ENCODE measurements at places on chromosomes 13 and 19. TPM values are rescaled to one million over a fixed set of nuclear protein-coding genes. Genes with fewer than 3 reads are reported as not detected.
A peak's percentile ranks its signal among the peaks of the same experiment; 100 is the strongest.

- DNase-seq, result no peak
These were observed 72.4 kb downstream of the STK24 start for GRCh38 chr13:98504371-98504963.

DNA sequence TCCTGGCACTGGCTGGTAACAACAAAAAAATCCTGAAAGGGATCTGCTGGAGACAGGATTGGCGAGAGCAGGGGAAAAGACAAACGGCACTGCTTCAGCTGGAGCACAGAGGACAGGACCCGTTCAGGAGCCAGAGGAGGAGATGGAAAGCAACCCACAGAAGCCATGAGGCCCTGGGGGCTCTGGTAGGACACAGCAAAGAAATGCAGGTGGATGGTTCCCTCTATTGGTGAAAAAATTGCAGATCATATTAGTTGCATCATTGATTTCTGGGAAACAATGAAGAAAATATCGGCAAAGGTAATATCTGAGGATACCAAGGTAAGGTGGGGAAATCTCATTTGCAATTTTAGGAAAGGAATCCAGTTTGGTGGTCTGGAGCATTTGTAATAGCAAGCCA lies 25.7 kb upstream of the TPP2 start:
- DNase-seq, result no peak

DNA sequence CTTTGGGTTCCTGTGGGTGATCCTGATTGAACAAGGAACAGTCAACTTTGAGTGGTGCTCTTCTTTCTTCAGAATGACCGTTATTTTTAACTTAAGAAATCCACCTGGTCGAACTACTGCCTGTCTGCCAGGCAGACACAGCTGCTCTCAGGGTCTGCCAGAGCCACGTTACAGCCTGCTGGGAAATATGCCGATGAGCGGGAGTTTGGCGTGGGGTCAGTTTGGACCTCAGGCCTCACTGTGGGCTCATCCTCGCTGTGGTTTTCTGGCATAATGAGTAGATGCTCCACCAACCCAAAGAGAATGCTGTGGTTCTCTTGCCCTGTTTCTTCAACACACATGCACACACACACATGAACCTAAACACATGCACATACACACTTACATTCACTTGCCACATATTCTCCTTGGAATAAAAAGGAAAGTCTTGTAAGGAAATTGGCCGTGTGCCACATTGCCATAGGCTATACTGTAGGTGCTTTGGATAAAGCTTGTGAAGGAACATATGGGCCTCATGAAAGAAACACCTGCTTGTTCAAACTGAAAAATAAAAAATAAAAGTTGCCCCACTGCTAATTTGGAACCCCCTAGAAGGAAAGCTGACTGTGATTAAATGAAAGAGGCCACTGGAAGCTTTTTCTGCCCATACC lies 598.7 kb upstream of the KLF12 start:
- no peak for DNase-seq

DNA sequence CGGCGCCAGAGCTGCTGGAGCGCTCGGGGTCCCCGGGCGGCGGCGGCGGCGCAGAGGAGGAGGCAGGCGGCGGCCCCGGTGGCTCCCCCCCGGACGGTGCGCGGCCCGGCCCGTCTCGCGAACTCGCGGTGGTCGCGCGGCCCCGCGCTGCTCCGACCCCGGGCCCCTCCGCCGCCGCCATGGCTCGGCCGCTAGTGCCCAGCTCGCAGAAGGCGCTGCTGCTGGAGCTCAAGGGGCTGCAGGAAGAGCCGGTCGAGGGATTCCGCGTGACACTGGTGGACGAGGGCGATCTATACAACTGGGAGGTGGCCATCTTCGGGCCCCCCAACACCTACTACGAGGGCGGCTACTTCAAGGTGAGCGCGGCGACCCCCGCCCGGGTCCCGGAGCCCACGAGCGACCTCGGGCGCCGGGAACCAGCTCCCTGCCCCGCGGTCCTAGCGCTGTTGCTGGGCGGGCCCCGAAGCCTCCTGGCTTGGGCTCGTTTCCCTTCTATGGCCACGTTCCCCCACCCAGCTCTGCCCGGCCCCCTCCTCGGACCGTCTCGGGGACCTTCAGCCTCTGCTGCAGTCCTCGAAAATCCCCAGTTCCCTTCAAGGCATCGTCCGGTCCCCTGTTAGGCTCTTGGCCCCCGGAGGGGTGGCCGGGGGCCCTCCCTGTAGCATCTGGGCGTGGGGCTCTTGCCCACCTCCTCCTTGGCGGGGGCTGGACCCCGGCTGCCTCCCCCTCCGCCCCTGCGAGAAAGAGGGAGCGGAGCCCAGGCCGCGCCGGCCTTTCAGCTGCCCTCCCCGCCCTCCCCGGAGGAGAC lies at the start of gene CDC34:
TSS of gene CDC34 (plus strand) at position 8 of the 808 bp plus-strand sequence. CDS start at position 180, 172 bp downstream.
- no peak for DNase-seq

- no peak for DNase-seq
These were observed 835.9 kb downstream of the UQCRFS1 start for GRCh38 chr19:28377077-28377476.

The VN1R2 gene
- total RNA-seq, result not detected

DNA sequence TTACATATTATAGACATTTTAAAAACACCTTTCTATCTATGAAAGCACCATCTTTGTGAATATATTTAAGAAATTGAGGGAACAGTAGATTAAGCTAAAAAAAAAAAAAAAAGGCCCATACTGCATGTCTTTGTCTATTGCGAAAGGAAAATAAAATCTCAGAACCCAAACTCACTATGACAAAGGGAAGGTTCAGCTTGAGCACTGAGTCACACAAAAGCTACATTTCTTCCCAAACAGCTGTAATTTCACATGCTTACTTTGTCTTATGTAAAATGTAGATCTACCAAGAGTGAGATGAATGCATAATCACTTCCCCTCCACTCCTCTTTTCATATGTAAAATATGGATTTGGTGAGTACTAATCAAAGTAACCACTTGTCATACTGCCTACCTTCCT lies 640.1 kb upstream of the KLF12 start:
- peak; percentile 75 for DNase-seq

DNA sequence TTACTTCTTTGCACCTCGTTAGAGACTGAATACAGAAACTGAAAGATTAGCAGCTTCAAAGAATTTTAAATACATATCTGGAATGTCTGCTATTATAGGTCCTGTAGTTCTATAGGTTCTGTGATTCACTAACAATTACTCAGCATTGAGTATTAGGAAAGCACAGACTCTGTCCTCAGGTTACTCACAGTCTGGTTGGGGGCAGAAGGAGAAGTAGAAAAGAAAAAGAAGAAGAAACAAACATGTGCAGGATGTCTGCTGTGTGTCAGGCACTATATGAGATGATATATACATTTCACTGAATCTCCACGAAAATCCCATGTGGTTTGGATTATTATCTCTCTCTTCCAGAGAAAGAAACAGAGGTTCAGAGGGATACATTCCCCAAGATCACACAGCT lies 40.1 kb downstream of the SERTM1 start:
- DNase-seq, result no peak

GRCh38 chr19:35107545-35107944 lies 8.1 kb upstream of the FXYD3 start:
- DNase-seq, result no peak

GRCh38 chr13:113607889-113608635 lies 23.5 kb downstream of the TFDP1 start:
- no peak for DNase-seq

The TPTE2 gene
- not detected for total RNA-seq

DNA sequence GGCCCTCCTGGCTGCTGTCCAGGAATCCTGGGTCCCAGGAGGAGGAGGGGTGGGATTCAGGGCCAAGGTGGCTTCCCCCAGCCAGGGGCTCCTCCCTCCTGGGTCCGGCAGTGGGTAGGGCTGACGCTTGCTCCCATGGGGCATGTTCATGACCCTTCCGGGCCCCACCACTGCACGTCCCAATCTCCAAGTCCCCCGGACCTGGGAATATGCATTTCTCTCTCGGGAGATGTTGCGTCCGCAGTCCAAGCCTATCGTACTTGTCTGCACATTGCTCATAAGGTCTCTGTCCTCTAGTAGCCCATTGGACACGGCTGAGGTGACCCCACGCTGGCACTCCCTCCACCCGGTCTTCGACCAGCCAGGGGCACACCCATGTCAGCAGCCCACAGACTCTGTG lies 192.3 kb downstream of the TEX29 start:
- DNase-seq, result no peak

DNA sequence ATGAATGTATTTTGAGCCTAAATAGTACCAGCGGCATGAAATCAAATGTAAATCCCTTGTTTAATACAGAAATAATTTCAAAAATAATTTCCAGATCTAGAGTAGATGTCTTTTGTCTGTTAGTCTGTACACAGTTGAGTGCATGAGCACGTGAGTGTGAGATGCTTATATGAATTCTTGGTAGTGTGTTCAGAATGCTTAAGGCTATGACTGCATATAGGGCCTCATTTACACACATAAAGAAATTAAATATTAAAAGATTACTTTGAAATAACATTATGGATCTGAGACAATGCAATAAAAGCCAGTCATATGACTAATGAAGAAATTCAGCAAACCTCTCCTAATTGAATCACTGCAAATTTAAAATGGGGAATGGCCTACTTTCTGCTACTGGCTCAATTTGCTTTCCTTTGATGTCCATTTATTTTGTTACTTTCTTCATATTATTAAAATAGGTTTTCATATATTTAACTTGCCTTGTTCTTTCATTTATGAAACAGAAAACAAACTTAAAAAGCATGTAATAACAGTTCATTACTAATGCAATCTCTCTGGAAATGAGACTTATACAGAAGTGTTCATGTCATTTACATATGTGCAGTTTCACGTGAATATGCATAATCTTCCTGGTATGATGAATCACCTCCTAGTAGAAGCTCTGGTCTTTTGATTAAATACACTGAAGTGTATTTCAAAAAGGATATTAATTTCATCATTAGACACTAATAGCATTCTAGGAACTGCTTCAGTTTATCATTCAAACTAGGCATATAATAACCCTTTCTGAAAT lies 4.5 kb downstream of the AMER2 start:
- DNase-seq, result no peak

DNA sequence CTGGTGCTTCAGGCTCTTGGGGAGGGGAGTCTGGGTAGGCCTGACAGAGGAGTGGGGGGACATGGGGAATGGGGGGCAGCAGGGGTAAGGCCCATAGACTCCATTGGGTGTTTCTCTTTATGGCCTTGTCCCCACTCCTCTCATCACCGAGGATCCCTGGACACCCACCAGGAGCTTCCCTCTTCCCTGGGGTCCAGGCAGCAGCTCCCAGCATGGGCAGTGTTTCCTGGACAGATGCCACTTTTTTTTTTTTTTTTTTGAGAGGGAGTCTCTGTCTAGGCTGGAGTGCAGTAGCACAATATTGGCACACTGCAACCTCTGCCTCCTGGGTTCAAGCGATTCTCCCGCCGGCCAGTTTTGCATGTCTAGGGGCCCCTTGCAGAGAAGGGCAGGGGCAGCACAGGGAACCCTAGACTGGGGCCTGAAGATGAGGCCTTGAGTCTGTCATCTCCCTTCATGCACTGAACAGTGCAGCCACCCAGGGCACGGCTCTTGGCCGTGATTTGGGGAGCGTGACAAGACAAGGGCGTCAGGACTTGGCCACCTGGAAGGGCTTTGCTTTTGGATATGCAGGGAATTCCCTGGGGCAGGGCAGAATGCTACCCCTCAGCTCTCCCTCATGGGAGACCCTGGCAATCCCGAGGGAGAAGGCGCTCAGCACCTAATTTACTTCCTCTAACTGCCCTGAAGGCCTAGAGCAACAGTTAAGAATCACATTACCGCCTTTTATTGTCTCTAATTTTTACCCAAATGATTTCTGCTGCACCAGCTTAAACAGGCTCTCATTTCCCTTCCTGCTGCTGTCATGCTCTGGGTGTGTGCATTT lies 213.9 kb upstream of the ZNF536 start:
- DNase-seq, result no peak

DNA sequence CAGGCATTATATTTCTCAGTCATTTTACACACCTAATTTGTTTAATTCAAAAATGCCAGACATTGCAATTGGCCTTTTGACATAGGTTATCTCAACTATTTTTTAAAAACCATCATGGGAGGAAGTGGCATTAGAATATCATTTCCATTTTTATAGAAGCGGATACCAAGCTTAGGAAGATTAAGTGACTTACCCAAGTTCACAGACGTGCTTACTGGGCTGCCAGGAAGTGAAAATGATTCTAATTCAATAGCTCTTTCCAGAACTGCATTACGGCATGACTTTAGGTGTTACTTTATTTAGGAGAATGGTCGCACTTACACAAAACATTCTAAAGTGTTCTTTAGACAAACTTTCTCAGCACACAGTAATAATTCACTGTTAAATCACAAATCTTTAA lies 231.9 kb downstream of the KLF12 start:
- DNase-seq, result no peak

The ZNF112 gene
- total RNA-seq, result 7.0 TPM

- peak; percentile 83 for DNase-seq
These were observed 10.3 kb upstream of the ZBTB32 start for GRCh38 chr19:35693835-35694599.

- DNase-seq, result no peak
These were observed 1597.6 kb upstream of the MIR17HG start for GRCh38 chr13:89749888-89750287.

The ZNF177 gene
- total RNA-seq, result 2.2 TPM

DNA sequence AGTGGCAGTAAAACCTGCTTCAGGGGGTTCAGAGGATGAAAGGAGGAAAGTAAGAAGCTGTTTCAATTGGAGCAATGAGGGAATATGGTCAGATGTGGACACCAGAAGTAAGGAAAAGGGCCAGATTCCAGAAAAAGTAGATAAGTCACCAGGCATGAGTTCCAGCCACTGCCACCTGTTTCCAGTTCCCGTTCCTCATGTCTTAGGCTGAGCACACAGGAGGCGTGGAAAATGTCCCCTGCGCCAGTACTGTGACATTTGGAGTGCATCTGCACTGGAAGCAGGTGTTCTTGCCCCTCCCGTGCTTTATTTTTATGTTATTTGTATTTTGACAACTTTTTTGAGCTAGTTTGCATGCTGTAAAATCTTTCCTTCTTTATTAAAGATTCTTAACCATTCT lies 25.3 kb downstream of the LMO7 start:
- no peak for DNase-seq

GRCh38 chr19:50482271-50482855 lies 5.7 kb upstream of the GARIN5A start:
- no peak for DNase-seq

DNA sequence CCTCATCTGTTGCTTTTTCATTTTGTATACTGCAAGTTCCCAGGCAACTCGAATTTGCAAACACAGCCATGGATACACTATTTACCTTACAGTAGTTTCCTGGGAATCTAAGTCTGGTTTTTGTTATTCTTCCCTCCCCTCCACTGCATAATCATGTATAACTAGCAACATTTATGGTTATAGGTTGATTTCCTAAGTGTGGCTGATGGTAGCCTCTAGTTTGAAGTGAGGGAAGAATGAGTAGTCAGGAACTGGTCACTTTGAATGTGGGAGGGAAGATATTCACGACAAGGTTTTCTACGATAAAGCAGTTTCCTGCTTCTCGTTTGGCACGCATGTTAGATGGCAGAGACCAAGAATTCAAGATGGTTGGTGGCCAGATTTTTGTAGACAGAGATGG lies at the start of gene KCNRG:
TSS of gene KCNRG (plus strand) at position 187 of the 400 bp plus-strand sequence. CDS start at position 237, 50 bp downstream.
- DNase-seq, result no peak

- DNase-seq, result no peak
These were observed 94.5 kb upstream of the GPR12 start for GRCh38 chr13:26855071-26855470.
